Activated naive CD4-positive, alpha-beta T cell (primary cell): ENCODE measurements at places on chromosomes 3 and 15.

DNA sequence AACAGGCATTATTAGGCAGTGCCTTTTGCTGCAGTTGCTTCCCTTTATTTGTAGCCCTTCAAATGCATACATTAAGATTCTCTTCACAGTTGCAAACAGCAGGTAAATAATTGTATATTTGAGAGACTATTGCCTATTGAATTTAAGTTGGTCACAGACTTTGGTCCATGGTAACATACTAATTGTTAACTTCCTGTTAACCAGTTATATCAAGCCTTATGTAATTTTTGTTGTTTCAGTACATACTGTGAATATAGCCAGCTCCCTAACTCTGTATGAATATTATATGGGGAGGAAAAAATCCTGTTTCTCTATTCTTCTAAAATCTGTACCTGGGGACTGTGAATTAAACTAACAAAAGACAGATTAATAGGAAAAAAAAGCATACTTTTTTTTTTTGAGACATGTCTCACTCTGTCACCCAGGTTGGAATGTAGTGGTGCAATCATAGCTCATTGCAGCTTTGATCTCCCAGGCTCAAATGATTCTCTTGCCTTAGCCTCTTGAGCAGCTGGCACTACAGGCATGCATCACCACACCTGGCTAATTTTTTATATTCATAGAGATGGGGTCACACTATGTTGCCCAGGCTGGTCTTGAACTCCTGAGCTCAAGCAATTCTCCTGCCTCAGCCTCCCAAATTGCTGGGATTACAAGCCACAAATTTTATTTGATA lies 53.2 kb downstream of the CHL1 start:
- DNase-seq = no peak

- DNase-seq = no peak
Measured at GRCh38 chr3:73280746-73281145, 219.3 kb downstream of the EBLN2 start.

- peak; percentile 84 for DNase-seq
Measured at GRCh38 chr15:90594301-90594738, 64.6 kb downstream of the CRTC3 start.

- no peak for DNase-seq
Measured at GRCh38 chr3:194779729-194780224, 94.1 kb downstream of the FAM43A start.

GRCh38 chr3:188468196-188468595 lies 314.2 kb downstream of the LPP start:
- DNase-seq = no peak
